ENCODE measurements at places on chromosomes 3 and 15.

DNA sequence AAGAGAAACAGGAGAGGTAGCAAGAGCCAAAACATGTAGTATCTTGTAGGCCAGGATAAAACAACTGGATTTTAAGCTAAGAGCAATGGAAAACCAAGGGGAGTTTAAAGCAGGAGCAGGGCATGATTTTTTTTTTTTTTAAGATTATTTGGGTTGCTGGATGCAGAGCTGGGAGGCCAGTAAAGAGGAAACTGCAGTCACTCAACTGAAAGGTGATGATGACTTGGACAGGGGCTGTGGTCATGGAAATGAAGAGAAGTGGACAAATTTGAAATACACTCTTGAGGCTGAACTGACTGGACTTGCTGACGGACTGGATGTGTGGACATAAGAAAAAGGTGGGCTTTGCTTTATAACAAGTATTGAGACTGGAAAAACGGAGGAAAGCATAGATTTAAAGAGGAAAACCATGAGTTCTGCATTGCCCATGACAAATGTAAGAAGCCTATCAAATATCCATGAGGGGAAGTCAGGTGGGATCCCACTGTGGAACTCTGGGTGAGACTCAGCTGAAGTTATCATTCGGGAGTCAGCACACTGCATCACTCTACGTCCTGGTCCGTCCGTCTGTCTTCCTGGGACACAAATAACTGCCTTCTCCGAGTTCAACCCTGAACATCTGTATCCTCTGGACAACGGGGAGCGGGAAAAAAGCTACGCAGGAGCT is 688 bp downstream of the XPC start:
- no peak for DNase-seq

DNA sequence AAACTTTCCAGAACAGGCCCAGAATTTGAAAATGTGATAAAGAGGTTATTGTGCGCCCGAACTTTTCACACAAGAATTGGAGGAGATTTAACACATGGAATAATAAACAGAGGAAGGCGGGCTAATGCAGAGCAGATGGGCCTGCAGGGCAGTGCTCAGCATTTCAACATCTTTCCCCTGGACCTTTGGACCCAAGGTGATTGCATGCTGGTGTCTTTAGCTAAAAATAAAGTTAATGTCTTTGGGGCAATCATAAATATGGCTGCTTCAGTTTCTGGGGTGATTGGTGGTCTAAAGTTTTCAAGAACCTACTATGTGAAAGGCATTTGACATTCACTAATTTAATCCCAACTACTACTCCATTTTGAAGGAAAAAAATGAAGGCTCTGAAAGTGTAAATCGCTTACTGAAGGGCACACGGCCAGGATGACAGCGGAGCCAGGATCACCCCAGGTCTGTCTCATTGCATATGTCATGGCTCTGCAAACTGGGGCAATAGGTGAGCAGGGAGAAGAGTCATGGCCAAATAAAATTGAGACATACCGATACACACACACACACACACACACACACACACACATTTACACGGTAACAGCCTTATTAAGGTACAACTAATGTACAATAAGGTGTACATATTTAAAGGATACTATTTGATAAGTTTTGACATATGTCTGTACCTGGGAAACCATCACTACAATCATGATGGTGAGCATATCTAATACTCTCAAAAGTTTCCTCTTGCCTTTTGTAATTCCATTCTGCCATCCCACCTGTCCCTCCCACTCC is 243.1 kb upstream of the LRRFIP2 start:
- no peak for DNase-seq

GRCh38 chr3:59006634-59007517 is 42.9 kb downstream of the CFAP20DC start:
- DNase-seq: no peak

GRCh38 chr3:190911382-190911781 is 48.9 kb upstream of the GMNC start:
- peak; percentile 10 for DNase-seq

GRCh38 chr3:88131695-88132094 is 18.1 kb upstream of the C3orf38 start:
- no peak for DNase-seq

Measured in HEK293T (cell line).